Left hindlimb (tissue), 1 donor: ENCODE measurements at places on chromosomes 5 and 9.
A peak's percentile ranks its signal among the peaks of the same experiment; 100 is the strongest.

DNA sequence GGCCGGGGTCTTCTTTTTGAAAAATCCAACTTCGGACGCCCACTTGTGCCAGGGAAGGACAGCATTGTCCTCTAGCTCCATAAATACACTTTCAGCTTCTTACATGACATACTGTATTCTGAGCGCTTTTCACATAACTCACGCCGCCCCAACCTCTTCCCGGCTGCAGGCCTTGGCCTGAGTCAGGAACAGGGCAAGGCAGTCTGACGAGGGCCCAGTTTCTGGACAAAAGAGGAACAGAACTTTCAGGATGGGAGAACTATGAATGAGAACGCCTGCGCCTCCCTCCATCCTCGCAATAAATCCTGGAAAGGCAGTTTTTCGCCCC is 650 bp downstream of the DCTN4 start:
- no peak for DNase-seq

DNA sequence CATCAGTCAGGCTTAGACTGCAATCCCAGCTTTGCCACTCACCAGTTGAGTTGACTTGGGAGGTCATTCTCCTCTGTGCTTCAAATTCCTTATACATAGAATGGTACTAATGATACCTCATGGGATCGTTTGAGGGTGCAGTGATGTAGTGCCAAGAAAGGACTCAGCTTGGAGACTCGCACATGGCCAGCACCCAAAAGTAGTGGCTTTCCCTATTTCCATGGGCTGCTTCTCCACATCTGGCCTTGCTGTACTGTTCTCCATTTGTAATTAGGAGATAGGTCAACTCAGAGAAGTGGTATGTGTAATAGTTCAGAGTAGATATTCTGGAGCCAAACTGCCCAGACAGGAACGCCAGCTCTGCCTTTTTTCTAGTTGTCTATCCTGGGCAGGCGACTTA is 5.5 kb downstream of the CCL19 start:
- no peak for DNase-seq

GRCh38 chr9:106644661-106645060 is 218.3 kb upstream of the ZNF462 start:
- DNase-seq, result no peak

DNA sequence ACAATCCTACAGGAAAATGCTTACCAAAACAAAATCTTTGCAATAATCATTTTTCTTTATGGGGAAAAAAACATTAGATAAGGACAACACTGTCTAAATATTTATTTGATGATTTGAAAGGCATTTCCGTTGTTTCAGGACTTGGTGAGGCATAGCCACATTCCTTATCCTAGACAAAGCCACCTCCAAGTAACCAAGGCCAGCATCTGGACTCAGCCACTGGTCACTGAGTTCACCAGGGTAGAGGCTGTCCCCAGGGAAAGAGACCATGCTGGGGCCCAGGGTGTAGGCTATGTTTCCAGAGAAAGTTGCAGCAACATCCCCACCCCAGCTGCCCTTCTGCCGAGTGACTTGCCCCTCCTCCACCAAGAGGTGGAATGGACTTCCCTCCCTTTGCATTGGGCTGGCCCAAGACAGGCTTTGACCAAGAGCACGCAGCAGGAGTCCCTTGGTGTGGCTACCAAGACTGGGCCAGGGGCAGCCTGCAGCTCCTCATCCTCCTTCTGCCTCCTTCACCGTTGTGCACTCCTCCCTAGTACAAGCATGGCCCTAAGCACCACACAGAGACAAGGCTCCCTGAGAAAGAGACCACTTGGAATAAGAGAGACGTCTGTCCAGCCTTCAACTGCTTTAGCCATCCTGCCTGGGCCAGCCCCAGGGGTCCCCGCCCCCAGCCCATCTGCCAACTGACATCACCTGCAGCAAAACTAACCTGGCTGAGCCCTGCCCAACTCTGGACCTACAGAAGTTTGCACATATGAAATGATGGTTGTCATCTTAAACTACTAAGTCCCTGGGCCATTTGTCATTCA is 68.1 kb upstream of the SPIN1 start:
- DNase-seq, result no peak

DNA sequence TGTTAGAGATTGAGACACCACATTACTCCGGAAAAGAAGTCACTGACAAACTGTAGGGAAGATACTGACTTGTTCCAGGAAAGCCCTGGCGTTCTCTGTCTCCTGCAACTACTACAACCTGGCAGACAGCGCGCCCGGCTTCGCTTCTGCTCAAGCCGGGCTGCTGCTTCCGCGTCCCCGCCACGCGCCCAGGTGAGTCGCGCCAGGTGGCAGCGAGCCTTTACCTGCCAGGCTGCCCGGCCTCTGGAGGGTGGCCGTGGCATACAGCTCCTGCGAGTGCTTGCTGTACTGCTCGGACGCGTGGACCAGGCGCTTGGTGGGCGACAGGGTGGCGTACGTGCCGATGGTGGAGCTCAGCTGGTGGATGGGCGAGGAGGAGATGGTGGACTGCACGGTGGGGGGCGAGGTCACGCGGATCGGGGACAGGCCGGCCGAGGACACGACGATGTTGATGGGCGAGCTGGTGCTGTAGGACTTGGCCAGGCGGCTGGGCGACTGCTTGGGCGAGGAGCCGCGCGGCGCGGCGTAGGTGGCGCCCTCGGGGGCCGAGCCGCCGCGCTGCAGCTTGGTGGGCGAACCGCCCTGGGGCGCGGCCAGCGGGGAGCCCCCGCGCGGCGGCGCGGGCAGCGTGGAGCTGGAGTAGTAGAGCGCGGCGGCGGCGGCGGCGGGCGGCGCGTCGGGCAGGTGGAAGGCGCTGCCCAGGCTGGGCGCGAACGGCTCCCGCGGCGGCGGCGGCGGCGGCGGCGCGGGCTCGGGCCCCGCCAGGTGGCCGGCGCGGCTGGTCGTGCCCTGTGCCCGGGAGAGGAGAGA is 519.6 kb downstream of the CTNND2 start:
- peak; percentile 32 for DNase-seq

DNA sequence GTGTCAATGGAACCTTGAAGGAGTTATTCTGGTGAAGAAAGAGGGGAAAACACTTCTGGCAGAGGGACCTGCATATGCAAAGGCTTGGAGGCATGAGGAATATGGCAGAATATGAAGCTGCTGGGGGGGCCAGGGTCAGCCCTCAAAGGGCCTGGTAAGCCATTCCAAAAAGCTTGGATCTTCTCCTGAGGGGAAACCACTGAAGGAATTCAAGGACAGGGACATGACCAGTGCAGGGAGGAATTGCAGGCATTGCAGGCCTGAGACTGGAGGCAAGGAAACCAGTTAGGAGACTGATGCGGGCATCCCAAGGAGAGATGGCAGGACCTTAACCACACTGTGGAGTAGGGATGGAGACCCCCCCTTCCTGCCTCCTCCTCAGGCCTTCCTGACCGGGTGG is 21.4 kb downstream of the ENHO start:
- no peak for DNase-seq
